Gastrocnemius medialis (tissue), 4 donors: ENCODE measurements at places on chromosomes 7 and 10. TPM values are rescaled to one million over a fixed set of nuclear protein-coding genes. Genes with fewer than 3 reads are reported as not detected.

Gene C10orf143
- total RNA-seq, result 2.5 TPM

DNA sequence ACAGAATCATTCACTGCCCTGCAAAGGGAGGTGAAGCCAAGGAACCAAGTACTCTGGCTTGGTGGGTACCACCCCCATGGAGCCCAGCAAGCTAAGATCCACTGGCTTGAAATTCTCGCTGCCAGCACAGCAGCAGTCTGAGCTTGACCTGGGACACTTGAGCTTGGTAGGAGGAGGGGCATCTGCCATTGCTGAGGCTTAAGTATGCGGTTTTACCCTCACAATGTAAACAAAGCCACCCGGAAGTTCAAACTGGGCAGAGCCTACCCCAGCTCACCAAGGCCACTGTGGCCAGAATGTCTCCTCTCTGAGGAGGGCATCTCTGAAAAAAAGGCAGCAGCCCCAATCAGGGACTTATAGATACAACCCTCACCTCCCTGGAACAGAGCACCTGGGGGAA, 1050.0 kb upstream of the GHITM start:
- H3K27ac ChIP-seq, result no peak overlapping the region
- DNase-seq, result no peak
- no peaks in the 10 kb centered on the region for H3K27me3 ChIP-seq

DNA sequence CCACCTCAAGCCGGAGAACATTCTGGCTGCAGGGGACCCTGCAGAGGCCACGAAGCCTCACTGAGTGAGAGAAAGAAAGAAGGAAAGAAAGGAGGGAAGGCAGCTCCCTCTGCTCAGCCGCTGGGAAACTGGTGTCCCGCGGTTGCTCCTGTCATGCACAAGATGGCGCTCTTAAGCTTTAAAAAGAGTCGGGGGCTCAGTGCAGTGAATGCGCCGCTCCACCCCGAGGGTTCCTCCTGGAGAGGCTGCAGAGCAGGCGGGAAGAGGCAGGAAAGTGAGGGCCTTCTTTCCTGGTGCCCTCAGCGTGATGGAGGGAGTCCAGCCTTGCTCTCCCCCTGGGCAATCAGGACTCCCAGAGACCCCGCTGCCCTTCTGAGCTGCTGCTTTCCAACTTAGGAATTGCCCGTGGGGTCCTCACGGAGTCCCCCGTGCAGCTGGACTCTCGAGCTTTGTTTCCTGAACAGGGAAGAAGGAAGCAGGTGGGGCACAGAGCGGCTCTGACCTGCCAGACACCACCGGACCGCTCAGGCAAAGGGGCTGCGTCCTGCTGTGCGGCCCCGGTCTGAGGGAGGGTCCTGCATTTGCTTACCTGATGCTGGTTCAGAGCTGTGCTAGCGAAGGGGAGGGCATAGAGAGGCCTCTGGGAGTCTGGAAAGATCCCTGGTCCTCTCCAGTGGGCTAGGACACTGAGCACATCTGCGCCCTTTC, 141.9 kb upstream of the MKI67 start:
- H3K4me1 ChIP-seq, result no peaks in the 10 kb centered on the region
- H3K27me3 ChIP-seq, result no peaks in the 10 kb centered on the region
- no peak for DNase-seq
- H3K4me3 ChIP-seq, result no peak overlapping the region
- H3K27ac ChIP-seq, result no peak overlapping the region
- no peaks in the 10 kb centered on the region for H3K36me3 ChIP-seq

GRCh38 chr10:48231178-48231577, 43.3 kb downstream of the FRMPD2 start:
- no peaks in the 10 kb centered on the region for H3K27me3 ChIP-seq
- DNase-seq, result no peak
- no peaks in the 10 kb centered on the region for H3K4me1 ChIP-seq
- H3K27ac ChIP-seq, result no peak overlapping the region

DNA sequence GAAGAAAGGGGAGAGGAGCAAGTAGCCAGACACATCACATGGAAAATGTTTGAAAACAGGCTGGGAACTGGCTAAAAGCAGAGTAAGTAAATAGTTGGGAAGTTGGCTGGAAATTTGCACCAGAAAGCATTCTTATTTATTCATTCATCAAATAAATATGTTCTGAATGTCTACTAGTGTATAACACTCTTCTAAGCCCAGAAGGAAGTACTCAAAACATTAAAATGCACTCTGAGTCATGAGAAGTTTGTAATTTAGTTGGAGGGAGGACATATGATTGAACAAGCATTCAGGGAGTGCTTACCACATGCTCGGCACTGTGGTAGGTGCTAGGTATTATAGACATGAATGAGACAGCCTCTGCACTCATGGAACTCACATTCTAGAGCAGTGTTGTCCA, 37.0 kb upstream of the CNNM1 start:
- no peaks in the 10 kb centered on the region for H3K4me1 ChIP-seq
- H3K27me3 ChIP-seq, result no peaks in the 10 kb centered on the region
- H3K36me3 ChIP-seq, result no peaks in the 10 kb centered on the region
- H3K27ac ChIP-seq, result no peak overlapping the region

- no peak overlapping the region for H3K4me3 ChIP-seq
- no peaks in the 10 kb centered on the region for H3K36me3 ChIP-seq
- no peak for DNase-seq
- peaks cover 39% of the 10 kb centered on the region for H3K27me3 ChIP-seq
- no peak overlapping the region for H3K27ac ChIP-seq
- H3K4me1 ChIP-seq, result peaks cover 11% of the 10 kb centered on the region
Observed at GRCh38 chr7:150339409-150339809, 2.0 kb downstream of the RARRES2 start.
